ENCODE measurements at places on chromosomes 2 and 18. TPM values are rescaled to one million over a fixed set of nuclear protein-coding genes. Genes with fewer than 3 reads are reported as not detected.

AMMECR1L gene
- 12.5 TPM for total RNA-seq

WNT10A gene
- 29.2 TPM for total RNA-seq

SH3BP4 gene
- 0.54 TPM for total RNA-seq

MMADHC gene
- total RNA-seq, result 130 TPM

All from activated CD8-positive, alpha-beta T cell treated with anti-CD3 and anti-CD28 coated beads for 36 hours (primary cell).